ENCODE measurements at places on chromosomes 16 and 17. TPM values are rescaled to one million over a fixed set of nuclear protein-coding genes. Genes with fewer than 3 reads are reported as not detected.

- no peak overlapping the region for H3K27ac ChIP-seq
- H3K4me1 ChIP-seq: peaks cover 6% of the 10 kb centered on the region
- H3K4me3 ChIP-seq: no peak overlapping the region
- DNase-seq: no peak
- peaks cover 2% of the 10 kb centered on the region for H3K36me3 ChIP-seq
These were observed 5.4 kb downstream of the ASPHD1 start for GRCh38 chr16:29905668-29906067.

- H3K27me3 ChIP-seq: peaks cover 8% of the 10 kb centered on the region
- H3K27ac ChIP-seq: no peak overlapping the region
- peak; percentile 87 for DNase-seq
These were observed 709 bp upstream of the CD300LG start for GRCh38 chr17:43846221-43846712.

GRCh38 chr17:21288571-21289017 lies 4.1 kb downstream of the MAP2K3 start:
- peak overlapping the region; percentile 92 for H3K27ac ChIP-seq
- DNase-seq: peak; percentile 47
- peaks cover 26% of the 10 kb centered on the region for H3K4me1 ChIP-seq
- peak overlapping the region; percentile 97 for H3K4me3 ChIP-seq
- peaks cover 3% of the 10 kb centered on the region for H3K36me3 ChIP-seq

DNA sequence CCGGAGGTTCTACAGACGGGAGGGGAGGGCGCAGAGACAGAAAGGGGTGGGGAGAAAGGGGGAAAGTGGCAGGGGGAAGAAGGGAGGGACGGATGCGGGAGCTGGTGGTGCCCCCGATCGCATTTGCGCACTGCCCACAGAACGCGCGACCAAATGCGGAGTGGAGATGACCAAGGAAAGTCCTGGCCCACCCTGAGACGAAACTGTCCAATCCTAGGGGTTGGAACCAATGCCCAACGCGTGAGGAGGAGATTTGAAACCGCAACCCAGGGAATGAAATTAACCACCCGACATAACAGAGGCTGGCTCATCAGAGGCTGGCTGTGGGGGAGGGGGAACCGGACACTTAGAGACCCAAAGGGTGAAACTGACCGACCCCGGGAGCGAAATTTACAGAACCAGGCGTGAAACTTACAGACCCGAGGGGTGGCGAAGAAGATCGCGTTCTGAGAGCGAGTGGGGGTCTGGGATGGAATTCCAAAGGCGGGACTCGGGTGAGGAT lies 1.4 kb downstream of the HES7 start:
- DNase-seq: no peak
- peaks cover 48% of the 10 kb centered on the region for H3K27me3 ChIP-seq
- H3K4me3 ChIP-seq: peak overlapping the region; percentile 91
- peaks cover 68% of the 10 kb centered on the region for H3K4me1 ChIP-seq

DNA sequence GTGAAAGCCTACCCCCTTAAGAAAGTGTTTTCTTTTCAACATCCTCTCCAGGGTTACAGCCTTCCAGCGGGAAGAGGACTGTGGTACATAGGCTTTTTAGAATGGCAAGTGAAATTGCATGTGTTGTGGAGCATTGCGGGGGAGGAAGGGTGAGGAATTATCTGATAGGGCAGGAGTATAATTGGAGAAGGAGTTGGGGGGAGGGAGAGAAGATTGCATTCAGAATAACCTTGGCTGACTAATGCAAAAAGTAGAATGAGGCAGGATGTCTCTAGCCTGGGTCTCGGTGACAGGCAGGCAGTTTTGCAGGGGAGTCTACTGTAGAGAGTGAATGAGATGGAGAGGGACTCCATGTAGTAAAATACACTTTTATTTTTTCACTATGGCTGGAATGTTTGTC lies 2.4 kb upstream of the CDH8 start:
- peaks cover 20% of the 10 kb centered on the region for H3K27me3 ChIP-seq
- no peaks in the 10 kb centered on the region for H3K4me1 ChIP-seq
- H3K36me3 ChIP-seq: no peaks in the 10 kb centered on the region
- no peak overlapping the region for H3K4me3 ChIP-seq

DNA sequence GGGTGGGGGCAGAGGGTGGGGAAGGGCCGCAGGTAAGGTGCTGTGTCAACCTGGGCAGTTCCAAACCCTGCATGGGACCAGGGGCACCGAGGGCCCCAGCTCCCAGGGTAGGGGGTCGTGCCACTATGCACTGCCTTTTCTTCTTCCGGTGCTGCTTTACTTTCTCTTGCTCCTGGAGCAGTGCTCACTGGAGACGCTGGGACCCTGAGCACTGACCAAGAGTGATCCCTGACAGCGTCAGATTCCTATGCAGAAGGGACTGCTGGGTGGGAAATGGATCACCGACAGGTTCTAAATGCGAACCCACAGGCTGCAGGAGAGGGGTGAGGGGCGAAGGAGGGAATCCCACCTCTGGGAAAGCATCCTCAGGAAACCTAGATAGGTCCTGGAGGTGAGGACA lies 470.1 kb downstream of the SOX9 start:
- no peak overlapping the region for H3K27ac ChIP-seq
- peaks cover 60% of the 10 kb centered on the region for H3K27me3 ChIP-seq
- peak overlapping the region; percentile 81 for H3K4me3 ChIP-seq
- peaks cover 2% of the 10 kb centered on the region for H3K36me3 ChIP-seq
- H3K4me1 ChIP-seq: peaks cover 22% of the 10 kb centered on the region

- no peak overlapping the region for H3K4me3 ChIP-seq
- no peaks in the 10 kb centered on the region for H3K4me1 ChIP-seq
- no peak for DNase-seq
- no peak overlapping the region for H3K27ac ChIP-seq
- H3K27me3 ChIP-seq: no peaks in the 10 kb centered on the region
These were observed 388.2 kb upstream of the MAF start for GRCh38 chr16:79988721-79989220.

GRCh38 chr16:56298116-56298515 lies 106.8 kb downstream of the GNAO1 start:
- H3K27me3 ChIP-seq: peaks cover 9% of the 10 kb centered on the region
- no peaks in the 10 kb centered on the region for H3K4me1 ChIP-seq
- H3K4me3 ChIP-seq: no peak overlapping the region
- no peaks in the 10 kb centered on the region for H3K36me3 ChIP-seq
- H3K27ac ChIP-seq: no peak overlapping the region

DNA sequence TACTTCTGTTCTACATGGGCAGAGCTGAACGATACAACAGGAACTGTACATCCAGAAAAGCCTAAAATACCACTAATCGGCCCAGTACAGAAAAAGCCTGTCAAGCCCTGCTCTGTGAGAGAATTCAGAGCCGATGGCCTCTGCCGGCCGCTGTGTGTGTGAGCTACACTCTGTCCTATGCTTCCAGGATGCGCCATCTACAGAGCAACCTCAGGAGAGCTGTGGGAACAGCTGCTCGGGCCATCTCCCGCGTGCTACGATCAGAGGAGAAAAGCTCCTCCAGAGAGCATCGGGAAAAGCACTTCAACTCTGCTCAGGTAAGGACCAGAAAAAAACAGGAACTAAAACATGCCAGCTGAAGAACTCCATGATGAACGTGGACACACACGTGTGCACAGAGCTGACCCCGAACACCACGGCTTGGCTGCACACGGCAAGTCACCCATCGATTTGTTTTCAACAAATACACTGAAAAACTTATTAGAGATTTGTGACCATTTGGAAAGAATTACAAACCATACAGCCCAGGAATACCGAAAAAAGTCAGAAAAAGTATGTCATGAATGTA lies 115.9 kb downstream of the ANKRD11 start:
- no peaks in the 10 kb centered on the region for H3K27me3 ChIP-seq
- peaks cover 23% of the 10 kb centered on the region for H3K36me3 ChIP-seq
- DNase-seq: no peak
- H3K27ac ChIP-seq: no peak overlapping the region

DNA sequence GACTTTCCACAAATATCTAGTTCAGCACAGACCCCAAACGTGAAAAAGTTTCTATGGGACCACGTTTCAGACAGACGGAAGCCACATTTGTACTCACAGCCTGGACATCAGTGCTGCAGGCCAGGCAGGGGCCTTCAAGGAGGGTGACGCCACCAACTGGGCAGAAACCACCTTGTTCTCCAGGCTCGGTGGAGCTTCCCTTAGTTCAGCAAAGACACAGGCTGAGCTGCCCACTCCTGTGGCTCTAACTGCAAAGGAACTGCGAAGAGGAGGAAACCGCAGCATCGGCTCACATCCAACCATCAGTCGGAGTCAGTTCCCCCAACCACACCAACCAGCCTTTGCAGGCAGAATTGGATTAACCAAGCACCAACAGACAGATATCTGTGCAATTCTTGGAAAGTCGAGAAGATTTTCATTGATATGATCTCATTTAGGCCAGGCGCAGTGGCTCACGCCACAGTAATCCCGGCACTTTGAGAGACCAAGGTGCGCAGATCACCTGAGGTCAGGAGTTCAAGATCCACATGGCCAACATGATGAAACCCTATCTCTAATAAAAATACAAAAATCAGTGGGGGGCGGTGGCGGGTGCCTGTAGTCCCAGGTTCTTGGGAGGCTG lies 73.3 kb upstream of the CNEP1R1 start:
- H3K4me3 ChIP-seq: no peak overlapping the region
- no peaks in the 10 kb centered on the region for H3K36me3 ChIP-seq
- peaks cover 2% of the 10 kb centered on the region for H3K27me3 ChIP-seq
- no peak for DNase-seq
- no peak overlapping the region for H3K27ac ChIP-seq
- H3K4me1 ChIP-seq: no peaks in the 10 kb centered on the region

- no peaks in the 10 kb centered on the region for H3K36me3 ChIP-seq
- peaks cover 32% of the 10 kb centered on the region for H3K27me3 ChIP-seq
- H3K4me3 ChIP-seq: peak overlapping the region; percentile 42
- H3K27ac ChIP-seq: no peak overlapping the region
These were observed 789 bp downstream of the ITPRIPL2 start for GRCh38 chr16:19114359-19115147.

DNA sequence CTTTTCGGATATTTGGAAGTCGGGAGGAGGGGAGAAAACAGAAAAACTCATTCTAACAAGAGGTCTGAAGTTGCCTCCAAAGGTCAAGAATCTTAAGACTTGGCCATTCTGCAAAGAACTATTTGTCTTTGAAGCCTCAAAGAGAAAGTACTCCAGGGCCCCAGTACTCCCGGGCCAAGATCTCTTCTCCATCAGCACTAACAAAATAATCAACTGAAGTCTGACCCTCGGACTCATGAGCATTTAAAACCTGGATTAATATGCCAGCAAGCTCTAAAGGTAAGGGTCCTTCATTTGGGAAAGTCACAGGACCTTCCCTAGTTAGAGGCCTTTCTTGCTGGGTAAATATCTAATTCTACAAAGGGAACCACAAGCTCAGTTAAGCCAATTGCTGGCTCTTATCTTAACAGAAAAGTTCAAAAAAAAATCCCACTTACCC lies 4.5 kb downstream of the AXIN2 start:
- H3K27me3 ChIP-seq: peaks cover 15% of the 10 kb centered on the region
- peaks cover 19% of the 10 kb centered on the region for H3K4me1 ChIP-seq
- peaks cover 5% of the 10 kb centered on the region for H3K36me3 ChIP-seq
- H3K27ac ChIP-seq: no peak overlapping the region
- DNase-seq: no peak
- no peak overlapping the region for H3K4me3 ChIP-seq

DNA sequence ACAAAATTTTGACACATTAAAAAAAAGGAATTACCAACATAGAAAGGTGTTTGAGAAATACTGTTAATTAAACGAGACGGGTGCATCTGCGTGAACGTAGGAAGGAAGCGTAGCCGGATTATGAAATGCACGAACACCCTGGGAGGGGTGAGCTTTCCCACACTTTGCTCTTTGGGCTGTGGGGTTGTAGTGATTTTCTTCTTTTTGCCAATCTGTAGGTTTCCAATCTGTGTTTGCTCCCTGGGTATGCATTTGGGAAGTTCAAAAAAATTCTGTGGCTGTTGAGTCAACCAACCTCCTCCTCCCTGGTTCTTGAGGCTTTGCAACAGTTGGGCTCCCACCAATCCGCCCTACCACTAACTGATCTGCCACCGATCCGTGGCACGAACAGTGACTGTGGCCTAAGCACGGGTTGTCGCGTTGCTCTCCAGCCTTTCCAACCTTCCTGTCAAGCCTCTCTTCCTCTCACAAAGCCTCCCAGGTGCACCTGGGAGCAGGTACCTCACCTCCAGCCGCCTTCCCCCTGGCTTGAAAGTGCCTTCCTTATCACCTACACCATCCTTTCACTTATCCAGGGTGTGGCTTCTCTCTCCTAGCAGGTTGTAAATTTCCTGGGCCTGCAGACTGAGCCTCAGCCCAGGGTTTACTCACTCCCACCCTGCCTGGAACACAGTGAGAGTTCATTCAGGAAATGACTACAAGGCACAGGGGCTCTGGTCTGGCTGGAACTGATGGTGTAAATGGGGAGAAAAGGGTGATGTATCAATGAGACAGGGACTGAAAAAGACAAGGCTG lies 16.6 kb downstream of the RTN4RL1 start:
- H3K36me3 ChIP-seq: no peaks in the 10 kb centered on the region
- no peak for DNase-seq
- H3K27me3 ChIP-seq: peaks cover 2% of the 10 kb centered on the region
- H3K27ac ChIP-seq: no peak overlapping the region
- H3K4me1 ChIP-seq: no peaks in the 10 kb centered on the region
- no peak overlapping the region for H3K4me3 ChIP-seq

DNA sequence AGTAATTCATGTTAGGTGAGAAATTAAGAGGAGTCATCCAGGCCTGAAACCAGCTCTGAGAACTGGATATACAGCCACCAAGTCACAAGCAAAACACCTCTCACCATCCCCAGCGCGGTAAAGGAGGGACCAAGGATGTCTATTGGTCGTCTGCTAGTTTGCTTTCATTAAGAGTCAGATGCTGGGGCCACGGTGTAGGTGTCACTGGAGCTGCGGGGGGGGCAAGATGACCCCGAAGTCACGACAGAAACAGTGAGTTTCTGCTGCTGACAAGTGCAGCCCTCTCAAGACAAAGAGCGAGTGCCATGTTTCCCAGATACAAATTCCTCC lies 790 bp downstream of the NCBP3 start:
- DNase-seq: no peak
- peaks cover 5% of the 10 kb centered on the region for H3K27me3 ChIP-seq
- H3K27ac ChIP-seq: peak overlapping the region; percentile 93
- H3K4me1 ChIP-seq: peaks cover 21% of the 10 kb centered on the region

DNA sequence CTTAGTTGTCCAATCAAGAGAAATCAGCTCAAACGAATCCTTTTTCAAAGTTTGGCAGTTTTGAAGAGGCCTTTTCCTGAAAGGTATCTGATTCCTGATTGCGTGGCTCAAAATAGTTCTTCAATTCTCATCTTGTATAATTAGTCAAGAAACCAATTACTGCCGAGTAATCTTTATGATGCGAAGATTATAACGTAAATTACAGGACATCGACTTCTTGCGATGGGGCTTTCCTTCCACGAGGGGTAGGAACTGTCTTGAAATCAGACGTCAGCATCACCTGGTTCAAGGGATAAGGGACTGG lies 644 bp upstream of the ARL2BP start:
- no peaks in the 10 kb centered on the region for H3K27me3 ChIP-seq
- H3K27ac ChIP-seq: peak overlapping the region; percentile 90
- H3K36me3 ChIP-seq: peaks cover 9% of the 10 kb centered on the region
- peaks cover 16% of the 10 kb centered on the region for H3K4me1 ChIP-seq
- no peak for DNase-seq

GRCh38 chr17:9936095-9936494 lies 31.0 kb upstream of the RCVRN start:
- H3K4me3 ChIP-seq: no peak overlapping the region
- no peak for DNase-seq
- H3K27ac ChIP-seq: no peak overlapping the region
- peaks cover 2% of the 10 kb centered on the region for H3K27me3 ChIP-seq
- H3K36me3 ChIP-seq: no peaks in the 10 kb centered on the region

- DNase-seq: no peak
- peaks cover 9% of the 10 kb centered on the region for H3K4me1 ChIP-seq
- peaks cover 2% of the 10 kb centered on the region for H3K27me3 ChIP-seq
- H3K4me3 ChIP-seq: no peak overlapping the region
- no peaks in the 10 kb centered on the region for H3K36me3 ChIP-seq
These were observed 1.9 kb upstream of the PDK2 start for GRCh38 chr17:50093246-50093645.

Gene IGSF6
- total RNA-seq: 1.8 TPM

Gene ZACN
- total RNA-seq: not detected

Gene MRM1
- total RNA-seq: 9.4 TPM

Data from activated naive CD8-positive, alpha-beta T cell treated with anti-CD3 and anti-CD28 coated beads, Interleukin-2, amount 10 ng/mL, durations not matched to agents 7 days and 5 days (primary cell).